ENCODE measurements at places on chromosomes 16 and 17. TPM values are rescaled to one million over a fixed set of nuclear protein-coding genes. Genes with fewer than 3 reads are reported as not detected.
A peak's percentile ranks its signal among the peaks of the same experiment; 100 is the strongest.

Gene SEC14L1
- total RNA-seq, result 56.2 TPM

DNA sequence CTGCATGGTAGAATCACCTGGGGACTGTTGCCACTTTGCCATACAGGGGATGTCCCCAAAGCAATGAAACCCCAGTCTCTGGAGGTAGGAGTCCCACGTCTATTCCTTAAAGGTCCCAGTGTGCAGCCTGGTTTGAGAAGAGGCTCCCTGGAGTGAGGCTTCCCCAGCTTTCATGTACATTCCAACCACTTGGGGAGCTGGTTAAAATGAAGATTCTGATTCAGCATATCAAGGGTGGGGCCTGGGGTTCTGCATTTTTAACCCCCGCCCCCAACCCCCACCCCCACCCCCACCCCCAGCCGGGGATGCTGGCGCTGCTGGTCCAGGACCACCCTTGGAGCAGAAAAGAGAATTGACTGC is 241.2 kb downstream of the FOXL1 start:
- DNase-seq, result peak; percentile 22

- no peak for DNase-seq
Measured at GRCh38 chr17:81483085-81483861, 29.3 kb downstream of the ACTG1 start.

DNA sequence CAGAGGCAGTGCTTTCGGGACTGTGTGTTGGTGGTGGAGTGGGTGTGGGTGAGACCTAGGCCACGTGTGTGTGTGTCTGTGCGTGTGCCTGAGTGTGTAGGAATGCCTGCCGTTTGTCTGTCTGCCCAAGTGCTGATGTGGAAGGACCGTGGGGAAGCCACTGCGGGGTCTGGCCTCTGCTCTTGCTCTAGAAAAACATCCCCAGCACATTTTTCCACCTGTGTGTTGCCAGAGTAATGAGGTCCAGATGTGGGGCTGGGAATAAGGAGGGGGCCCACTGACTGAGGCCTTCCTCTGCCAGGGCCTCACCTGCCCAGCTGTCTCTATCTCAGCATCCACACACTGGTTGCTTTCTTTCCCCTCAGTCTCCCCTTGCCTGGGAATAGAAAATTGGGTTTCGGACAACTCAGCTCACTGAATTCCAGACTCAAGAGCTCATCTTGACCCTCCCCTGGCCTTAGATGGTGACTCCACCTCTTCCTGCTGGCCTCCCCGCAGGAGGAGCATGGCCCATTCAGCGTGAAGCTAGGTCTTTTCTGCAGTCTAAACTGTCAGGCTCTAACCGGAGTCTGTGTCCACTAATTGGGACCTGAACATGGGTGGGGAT is 7.6 kb downstream of the SGCA start:
- DNase-seq, result peak; percentile 77

DNA sequence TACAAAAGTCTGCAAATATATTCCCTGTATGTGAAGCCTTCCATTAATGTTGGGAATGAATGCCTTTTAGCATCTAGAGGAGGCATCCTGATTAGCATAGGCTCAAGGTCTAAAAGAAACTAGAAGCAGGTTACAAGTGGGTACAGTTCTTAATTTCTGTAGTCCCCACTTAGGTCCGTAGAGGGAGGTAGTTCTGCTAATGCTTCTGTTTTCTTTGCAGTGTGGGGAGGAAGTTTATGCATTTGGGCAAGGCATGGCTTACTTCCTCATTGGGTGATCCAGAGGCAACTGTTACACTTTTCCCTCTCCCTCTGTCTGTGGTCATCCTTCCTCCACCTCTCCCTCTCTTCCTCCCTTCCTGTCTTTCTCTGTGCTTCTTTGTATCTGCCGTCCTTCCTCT is 108.4 kb upstream of the ZKSCAN2 start:
- no peak for DNase-seq

DNA sequence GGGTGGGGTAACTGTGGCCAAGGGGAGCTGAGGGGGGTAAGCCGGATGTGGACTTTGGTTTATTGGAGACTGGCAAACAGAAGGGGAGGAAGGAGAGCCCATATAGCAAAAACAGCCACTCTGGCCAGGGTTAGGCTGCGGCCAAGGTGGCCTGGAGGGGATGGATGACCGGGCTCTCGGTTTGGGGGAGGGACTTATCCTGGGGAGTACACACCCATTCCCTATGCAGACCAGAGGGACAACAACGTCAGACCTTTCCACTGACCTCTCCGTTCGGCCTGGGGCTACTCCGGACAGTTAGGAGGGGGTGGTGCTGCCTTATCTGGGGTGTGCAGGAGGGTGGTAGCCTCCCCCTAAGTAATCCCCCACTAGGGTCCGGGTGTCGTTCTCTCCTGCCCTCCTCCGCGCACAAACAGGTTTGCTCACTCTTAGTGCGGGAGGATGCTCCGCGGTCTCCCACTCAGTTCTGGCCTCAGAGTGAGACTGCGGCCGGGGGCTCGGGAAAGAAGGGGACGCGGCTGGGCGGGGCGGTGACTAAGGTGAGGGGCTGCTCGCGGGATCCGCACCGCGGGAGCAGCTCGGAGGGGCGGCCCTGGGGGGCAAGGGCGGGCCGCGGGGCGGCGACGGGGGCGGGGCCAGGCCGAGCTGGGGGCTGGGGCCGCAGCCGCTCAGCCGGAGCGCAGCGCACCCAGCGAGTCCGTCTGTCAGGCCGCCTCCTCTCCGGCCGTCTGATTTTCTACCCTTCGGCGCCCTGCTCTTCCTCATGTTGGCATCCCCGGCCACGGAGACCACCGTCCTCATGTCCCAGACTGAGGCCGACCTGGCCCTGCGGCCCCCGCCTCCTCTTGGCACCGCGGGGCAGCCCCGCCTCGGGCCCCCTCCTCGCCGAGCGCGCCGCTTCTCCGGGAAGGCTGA is at the start of gene WNK4:
TSS of gene WNK4 (plus strand) at position 675 of the 915 bp plus-strand sequence. CDS start at position 764, 89 bp downstream.
- no peak for DNase-seq

DNA sequence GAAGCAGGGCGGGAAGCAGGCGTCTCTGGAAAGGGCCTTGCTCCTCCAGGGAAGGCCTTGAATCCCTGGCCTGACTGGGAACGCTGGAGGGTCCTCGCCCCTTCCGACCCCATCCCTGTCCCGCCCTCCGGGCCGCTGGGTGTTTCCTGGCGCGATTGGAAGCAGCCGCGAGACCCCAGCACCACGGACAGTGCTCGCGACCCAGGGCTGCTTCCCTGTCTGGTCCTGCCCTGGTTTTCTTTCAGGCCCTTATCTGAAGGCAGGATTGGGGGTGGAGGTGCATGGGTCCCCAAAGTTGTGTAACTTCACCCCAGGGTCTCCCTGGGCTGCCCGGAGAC is 2.1 kb downstream of the MGAT5B start:
- DNase-seq, result no peak

- DNase-seq, result no peak
Measured at GRCh38 chr16:87792205-87792565, 26.4 kb upstream of the KLHDC4 start.

Data from myocyte (in vitro differentiated cells).